ENCODE measurements at places on chromosomes 2 and 18.

DNA sequence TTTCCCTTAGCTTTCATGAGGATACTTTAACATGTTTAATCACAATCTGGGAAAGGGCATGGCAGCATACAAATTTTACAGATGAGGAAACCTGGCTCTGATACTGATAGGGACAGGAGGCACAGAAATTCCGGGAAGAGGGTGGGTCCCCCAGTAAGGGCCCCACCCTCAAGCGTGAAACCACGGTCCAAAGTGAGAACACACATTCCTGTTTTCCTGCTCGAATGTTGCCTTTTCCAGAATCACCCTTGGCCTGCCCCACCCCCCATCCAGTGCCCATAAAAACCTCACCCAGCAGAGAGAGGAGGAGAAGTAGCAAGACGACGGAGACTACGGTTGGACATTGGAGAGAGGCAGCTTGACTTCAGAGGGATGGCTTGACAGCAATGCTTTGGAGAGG is 98.2 kb downstream of the HIBCH start:
- no peak for DNase-seq

- no peak for DNase-seq
Measured at GRCh38 chr2:16167451-16167861, 227.1 kb downstream of the MYCN start.

GRCh38 chr2:241489733-241490680 is 18.4 kb downstream of the STK25 start:
- no peak for DNase-seq

- no peak for DNase-seq
Measured at GRCh38 chr2:239720361-239721360, 304.5 kb downstream of the NDUFA10 start.

GRCh38 chr2:203690117-203690431 is 16.4 kb upstream of the CD28 start:
- no peak for DNase-seq

DNA sequence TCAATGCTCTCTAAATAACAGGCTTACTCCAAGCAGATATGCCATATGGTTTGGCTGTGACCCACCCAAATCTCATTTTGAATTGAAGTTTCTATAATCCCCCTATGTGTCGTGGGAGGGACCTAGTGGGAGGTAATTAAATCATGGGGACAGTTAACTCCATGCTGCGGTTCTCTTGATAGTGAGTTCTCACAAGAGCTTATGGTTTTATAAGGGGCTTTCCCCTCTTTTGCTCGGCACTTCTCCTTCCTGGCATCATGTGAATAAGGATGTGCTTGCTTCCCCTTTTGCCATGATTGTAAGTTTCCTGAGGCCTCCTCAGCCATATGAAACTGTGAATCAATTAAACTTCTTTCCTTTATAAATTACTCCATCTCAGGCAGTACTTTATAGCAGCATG is 302.7 kb upstream of the ZC3H15 start:
- no peak for DNase-seq

- no peak for DNase-seq
Measured at GRCh38 chr2:99451686-99452085, 38.1 kb downstream of the REV1 start.

DNA sequence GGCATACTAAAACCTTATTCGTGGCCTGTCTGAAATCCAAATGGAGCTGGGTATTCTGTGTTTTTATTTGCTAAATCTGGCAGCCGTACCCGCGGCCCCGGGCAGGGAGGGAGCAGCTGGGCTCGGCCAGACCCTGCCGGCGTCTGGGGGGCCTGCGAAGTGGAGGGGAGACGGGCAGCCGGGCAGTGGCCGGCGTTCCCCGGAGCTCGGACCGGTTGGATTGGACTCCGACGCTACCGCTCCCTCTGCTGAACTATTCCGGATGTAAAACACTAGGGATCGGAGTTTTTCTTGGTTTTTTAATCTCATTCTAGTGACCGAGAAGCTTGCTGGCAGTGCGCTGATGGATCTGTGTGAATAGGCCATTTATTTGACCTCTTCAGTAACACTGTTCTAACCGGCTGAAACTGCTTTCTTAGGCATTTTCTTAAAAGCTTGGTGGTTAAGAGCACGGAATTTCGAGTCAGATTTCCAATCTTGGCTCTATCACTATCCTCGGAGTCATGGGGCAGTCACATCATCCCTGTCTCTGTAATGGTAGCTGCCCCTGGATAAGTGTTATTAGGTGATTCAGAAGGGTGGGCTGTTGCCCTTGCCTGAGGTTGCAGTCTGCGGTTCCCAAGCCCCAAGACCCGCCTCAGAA is 694 bp downstream of the UNC50 start:
- no peak for DNase-seq

DNA sequence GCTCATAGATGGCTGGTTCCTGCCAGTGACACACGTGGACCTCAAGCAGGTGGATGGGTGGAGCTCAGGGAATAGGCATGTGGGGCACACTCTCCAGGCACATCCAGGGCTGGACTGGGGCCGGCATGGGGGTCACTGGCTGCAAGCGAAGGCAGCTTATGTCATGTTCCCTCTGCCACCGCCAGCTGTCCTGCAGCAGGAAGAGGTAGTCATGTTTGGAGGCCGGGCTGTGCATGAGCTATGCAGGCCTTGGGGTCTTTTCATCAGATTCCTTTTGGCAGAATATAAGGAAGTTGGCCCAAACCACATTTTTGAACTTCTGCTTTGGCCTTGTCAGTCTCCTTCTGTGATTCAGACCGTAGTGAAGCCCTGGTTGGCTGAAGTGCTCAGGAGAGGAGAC is 61.5 kb downstream of the AGAP1 start:
- no peak for DNase-seq

DNA sequence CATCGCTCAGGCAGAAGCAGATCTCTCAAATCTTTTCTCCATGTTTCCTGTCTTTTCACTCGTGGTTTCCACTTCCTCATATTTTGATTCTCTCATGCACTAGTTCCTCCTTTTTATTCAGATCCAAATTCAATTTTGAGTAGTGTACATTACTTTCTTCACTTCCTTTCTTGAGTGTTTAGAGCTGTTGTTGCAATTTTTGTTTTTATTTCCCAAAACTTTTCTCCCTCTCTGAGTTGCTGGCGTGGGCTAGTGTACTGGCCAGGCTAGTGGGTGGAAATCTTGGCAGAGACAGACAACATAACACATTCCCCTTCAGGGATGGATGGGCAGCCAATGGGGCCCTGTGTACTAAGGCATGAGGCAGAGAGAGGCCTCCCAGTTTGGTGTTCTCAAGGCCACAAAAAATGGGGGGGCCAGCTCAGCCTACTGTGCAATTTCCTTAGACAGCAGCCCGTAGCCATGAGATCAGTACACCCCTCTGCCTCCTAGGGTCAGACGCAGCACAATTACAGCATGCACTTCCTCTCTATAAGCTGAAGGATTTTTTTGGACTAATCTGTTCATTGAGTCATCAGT is 145.1 kb upstream of the PID1 start:
- DNase-seq = no peak

- no peak for DNase-seq
Measured at GRCh38 chr18:58697146-58697545, 25.9 kb downstream of the MALT1 start.

- DNase-seq = no peak
Measured at GRCh38 chr2:38277245-38278116, 99.6 kb downstream of the ATL2 start.

GRCh38 chr2:60490848-60491247 is 62.6 kb downstream of the BCL11A start:
- no peak for DNase-seq

GRCh38 chr2:188893972-188894371 is 80.2 kb upstream of the COL3A1 start:
- no peak for DNase-seq

DNA sequence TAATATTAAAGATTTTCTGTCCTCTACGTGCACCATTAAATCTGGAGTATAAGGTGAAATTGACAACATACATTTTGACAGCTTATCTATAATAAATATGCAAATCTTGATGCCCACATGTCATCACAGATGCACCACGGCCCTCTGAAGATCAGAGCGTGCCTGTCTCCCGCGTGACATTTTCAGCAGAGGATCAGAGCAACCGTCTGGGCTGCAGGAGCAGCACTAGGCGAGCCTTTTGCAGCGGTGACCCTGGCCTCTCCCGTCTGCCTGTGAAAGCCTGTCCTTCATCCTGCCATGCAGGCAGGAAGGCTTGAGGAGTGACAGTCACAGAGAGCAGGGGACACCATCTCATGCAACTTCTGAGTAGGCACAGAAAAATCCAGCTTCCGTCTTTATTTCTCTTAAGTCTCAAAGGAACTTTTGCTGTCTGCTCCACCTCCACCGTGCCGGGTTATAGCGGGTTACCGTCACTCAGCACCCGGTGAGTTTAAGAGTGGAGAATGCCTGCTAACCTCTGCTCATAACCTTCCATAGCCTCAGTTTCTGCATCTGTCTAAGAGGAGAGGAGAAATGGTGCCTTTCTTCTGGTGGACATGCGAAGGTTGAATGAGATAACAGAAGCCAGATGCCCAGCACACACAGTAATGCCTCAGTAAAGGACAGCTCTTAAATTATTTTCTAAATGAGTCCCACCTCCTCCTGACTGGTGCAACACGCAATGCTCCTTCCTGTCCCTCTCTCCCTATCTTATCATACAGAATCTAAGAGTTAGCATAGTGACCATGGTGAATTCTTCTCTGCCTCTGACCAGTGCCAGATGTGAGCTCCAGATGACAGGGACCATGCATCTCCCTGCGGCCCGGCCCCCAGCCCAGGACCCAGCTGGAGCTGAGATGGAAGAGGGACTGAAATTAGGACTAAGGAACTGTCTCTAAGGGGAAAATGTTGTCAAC is 43.8 kb downstream of the CELF4 start:
- no peak for DNase-seq

- DNase-seq = no peak
Measured at GRCh38 chr2:66573821-66574233, 138.9 kb downstream of the MEIS1 start.

DNA sequence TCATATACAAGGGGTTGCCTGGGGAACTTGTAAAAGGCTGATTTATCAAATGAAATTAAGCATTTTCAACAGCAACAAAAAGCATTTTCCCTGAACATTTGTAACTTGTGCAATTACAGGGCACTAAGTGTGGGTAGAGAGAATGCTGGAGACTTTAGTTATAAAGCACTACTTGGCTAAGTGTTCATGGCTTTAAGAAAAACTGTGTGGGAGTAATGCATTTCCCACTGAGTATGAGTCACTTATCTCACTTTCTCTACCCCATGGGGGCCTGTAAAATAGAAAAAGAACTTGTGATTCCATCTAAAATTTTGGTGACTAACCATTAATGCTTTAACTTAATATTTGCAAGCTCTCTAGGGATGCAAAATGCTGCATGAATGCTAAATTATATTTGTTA is 193.4 kb downstream of the CCDC102B start:
- no peak for DNase-seq

Data from NCI-H446 treated with DMSO at 0.1 percent for 48 hours (cell line).